ENCODE measurements at places on chromosomes 2 and 18.

GRCh38 chr2:45121236-45121927 lies 112.1 kb upstream of the SIX2 start:
- no peak for DNase-seq

GRCh38 chr18:49247781-49248180 lies 212.7 kb downstream of the DYM start:
- DNase-seq: no peak

- no peak for DNase-seq
Measured at GRCh38 chr2:150705357-150705756, 217.9 kb upstream of the RND3 start.

- no peak for DNase-seq
Measured at GRCh38 chr2:104850361-104851290, 3.3 kb upstream of the POU3F3 start.

DNA sequence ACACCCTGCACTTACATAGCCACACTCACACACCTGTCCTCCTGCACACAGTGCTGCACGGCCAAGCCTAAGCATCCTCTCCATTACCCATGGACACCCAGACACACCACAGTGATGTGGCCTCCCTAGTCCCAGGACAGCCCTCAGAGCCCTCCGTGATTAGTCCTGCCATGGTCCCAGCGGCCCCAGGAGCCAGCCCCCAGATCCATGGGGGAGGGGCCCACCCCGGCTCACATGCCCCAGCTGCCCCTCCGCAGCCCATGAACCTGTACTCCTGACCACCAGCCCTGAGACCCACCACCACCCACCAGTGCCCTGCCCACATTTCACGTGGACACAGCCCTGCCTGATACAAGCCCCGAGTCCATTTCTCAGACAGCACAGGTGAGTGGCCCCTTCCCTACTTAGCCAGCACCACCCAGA lies 8.1 kb upstream of the DUSP2 start:
- no peak for DNase-seq

GRCh38 chr2:31197166-31197565 lies 20.1 kb downstream of the CAPN14 start:
- DNase-seq: no peak

- no peak for DNase-seq
Measured at GRCh38 chr2:65539633-65540032, 107.2 kb upstream of the SPRED2 start.

DNA sequence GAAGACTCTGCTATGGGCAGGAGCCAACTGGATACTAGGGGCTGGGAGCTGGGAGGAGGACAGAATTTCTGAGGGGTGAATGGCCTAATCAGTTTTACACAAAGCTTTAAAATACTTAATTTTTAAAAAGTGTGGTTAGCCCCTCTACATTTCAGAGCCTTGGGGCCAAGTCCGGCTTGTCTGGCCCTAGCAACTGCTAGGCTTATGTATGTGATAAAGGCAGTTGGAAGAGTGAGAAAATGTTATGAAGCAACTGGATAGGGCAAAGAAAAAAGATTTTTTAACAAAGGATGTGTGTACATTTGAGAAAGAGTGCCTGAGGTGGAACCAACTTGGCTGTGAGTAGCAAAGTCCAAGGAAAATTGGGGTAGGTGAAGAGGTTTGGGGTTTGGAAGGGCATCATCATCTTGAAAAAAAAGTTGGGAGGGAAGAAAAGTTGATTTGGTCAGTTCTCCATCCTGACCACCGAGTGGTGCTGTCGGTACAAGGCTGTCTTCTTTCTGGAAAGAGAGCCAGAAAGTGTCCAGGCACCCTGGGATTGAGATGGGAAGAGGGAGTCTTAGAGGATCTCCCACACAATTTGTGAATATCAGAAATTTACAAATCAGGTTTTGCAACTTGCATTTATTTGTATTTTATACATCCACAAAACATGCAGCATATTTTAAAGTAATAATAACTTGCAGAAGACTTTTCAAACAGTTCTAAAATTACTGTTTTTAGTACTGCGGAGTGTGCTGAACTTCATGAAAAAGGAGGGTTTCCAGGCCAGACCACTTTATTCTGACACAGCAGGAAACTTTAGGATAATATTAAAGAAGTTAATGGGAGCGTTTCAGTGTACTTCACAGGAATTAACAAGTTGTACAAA lies 10.5 kb upstream of the CDK15 start:
- DNase-seq: peak; percentile 14

DNA sequence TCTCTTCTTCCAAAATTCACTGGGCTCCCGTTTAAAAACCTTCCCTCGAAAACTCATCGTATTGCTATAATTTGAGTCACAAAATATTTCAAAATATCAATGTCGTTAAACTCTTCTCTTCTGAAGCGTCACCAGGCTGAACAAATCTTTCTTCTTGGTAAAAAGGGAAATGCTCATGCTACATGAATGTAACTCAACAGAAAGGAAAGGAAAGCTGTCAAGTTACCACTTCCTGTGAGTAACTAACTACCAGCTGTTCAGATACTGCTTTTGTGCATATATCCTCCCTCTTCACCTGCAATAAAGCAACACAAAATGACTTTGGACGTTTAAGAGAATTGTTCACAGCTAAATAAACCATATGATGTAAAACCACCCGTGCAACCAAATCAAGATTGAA lies 95.4 kb downstream of the DOCK10 start:
- DNase-seq: no peak

DNA sequence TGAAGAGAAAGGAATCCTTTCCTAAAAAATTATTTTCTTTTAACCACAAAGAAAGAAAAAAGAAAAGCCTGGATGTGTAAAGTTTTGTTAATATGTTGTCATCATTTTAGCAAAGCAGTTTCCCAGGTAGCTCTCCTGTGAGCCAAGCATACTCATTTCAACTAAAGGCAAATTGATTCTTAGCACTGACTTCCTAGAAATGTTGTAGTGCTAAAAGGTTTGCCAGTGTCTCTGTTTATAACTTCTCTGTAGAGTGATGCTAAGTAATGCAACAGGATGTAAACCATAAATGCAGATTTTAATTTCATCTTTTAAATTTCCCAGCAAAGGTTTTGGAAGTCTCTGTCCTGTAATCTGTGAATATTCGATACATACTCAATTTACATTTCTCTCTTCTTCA lies 10.2 kb downstream of the GATA6 start:
- DNase-seq: no peak

GRCh38 chr18:62425465-62426190 lies 97.2 kb upstream of the ZCCHC2 start:
- peak; percentile 90 for DNase-seq

GRCh38 chr18:47756364-47757016 lies 174.0 kb downstream of the SMAD2 start:
- peak; percentile 45 for DNase-seq

DNA sequence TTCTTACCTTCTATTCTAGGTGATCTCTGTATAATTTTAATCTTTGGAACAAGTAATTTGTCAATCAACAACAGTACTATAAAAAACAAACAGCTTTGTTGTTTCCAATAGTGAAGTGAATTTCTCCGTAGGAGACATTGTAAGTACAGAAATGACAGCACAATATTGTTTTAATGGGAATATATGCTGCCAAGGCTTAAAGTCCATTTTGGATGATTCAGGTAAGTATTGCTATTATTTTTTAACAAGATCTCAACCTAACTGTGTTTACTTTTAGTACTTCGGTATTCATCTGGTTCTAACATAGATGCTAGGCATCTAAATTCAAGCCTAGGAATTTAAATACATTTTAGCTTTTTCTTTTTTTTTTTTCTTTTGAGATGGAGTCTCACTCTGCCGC lies 105.8 kb downstream of the MEP1B start:
- DNase-seq: no peak

- no peak for DNase-seq
Measured at GRCh38 chr2:140998017-140998416, 1132.8 kb downstream of the LRP1B start.

DNA sequence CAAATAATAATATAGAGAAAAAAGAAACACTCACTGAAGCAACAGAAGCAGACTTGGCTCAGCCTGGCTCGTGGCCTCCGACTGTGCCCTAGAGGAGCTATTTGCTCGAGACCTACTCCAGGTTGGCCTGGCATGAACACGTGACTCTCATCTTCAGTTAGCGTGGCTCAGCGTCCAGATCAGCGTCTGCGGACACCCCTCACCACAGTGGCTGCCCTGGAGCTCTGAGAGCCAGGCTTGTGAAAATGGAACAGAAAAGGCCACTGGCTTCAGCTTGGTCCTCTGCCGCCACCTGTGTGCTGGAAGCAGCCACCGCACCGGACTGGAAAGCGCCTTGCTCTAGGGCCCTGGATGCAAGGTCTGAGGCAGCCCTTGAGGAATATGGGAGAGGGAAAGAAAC lies 1184.0 kb upstream of the GYPC start:
- peak; percentile 13 for DNase-seq

DNA sequence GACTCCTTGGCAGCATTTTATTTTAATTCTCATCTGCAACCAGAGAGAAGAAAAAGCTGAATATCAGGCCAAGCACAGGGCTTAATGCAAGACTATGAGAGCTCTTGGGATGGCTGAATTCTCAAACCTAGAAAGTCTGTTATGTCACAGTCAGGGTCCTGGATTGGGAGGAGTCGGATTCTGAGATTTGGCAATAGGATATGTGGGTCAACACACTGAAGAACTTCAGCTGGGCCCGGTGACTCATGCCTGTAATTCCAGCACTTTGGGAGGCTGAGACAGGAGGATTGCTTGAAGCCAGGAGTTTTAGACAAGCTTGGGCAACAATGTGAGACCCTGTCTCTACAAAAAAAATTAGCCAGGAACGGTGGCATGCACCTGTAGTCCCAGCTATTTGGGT lies 102.4 kb downstream of the COL3A1 start:
- DNase-seq: no peak

DNA sequence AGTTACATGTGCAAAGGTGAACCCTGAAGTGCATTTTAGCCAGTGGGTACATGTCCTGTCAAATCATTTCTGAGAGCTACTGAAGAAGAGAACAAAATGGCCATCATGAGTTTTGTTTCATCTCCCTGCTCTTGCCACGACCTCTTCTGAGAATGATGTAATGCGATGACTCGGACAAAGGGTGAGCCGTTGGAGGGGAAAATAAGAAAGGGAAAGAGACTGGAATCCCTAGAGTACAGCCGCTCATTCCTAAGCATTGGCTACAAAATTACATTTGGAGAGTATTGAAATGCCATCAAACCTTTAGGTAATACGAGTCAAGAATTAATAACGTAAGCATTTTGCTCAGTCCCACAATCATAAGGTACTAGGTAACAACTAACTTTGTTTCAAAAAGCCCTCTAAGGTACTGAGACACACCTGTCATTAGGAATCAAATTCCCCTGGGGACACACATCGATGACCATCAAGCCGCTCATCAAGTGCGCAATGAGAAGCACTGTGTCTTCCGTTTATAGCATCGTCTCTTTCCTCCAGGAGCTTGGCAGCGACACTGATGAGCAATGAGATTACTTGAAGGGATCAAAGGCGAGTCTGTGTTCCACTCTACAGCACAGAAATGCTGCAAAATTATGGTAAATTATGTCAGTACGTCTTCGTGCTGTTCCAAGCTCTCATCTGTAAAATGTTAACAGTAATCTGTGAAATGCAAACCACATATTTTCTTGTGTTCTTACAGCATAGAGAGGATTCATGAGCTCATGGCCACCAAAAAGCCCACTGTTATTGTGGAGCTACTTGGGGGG lies 97.3 kb upstream of the PIEZO2 start:
- no peak for DNase-seq

DNA sequence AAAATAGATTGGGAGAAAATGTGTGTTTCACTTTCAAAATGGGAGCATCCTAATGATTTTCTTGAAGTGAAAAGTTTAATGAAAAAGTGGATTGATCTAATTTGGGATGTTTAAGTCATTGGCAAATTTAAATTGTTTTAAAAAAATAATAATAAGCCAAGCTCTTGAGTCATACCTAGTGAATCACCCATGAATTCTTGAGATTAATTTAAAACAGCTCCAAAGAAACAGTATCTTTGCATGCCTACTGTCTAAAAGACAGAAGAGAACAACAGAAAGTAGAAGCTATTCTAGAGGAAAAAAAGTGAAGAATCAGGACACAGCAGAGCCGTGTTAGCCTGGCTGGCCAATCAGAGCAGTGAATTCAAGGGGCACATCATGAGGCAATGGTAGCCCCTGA lies 7.7 kb downstream of the ACVR1C start:
- no peak for DNase-seq

- DNase-seq: no peak
Measured at GRCh38 chr2:19051203-19051831, 307.1 kb downstream of the OSR1 start.

DNA sequence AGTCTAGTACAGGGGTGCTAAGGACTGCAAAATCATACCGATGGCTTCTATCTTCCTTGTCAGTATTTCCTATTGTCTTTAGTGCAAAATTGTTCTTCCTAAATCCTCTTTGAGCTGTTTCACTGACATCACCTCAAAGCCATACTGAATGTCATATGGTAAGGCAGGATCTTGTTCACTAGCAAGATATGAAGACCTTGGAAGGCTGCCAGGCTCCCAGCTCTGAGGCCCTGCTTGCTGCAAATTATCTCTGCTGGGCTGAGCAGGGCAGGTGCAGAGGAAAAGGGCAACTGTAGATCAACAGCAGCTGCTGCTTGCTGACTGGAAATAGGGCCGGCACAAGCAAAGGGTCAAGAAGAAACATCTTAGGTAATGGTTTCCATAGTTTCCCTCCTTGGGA lies 58.2 kb downstream of the PMAIP1 start:
- no peak for DNase-seq

- no peak for DNase-seq
Measured at GRCh38 chr2:123816203-123816602, 208.9 kb upstream of the CNTNAP5 start.

- no peak for DNase-seq
Measured at GRCh38 chr2:122478771-122479170, 723.3 kb downstream of the TSN start.

- DNase-seq: no peak
Measured at GRCh38 chr18:31050635-31051034, 8.1 kb upstream of the DSC3 start.

DNA sequence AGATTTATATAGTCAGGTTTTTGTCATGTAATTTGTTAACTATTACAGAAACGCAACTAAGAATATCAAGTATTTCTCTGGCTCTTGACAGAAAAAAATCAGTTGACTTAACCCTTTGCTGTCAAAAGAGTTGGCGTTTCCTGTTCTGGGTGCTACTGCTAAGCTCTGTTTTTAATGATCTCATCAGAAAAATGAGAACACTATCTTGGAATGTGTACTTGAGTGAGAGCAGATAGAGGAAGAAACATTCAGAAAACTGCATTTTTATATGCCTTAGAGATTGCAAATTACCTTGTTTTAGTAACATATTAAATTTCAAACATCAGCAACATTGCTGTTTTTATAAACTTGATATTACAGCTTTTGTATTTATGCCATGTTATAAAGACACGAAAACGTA lies 297.9 kb downstream of the RDH14 start:
- DNase-seq: no peak

DNA sequence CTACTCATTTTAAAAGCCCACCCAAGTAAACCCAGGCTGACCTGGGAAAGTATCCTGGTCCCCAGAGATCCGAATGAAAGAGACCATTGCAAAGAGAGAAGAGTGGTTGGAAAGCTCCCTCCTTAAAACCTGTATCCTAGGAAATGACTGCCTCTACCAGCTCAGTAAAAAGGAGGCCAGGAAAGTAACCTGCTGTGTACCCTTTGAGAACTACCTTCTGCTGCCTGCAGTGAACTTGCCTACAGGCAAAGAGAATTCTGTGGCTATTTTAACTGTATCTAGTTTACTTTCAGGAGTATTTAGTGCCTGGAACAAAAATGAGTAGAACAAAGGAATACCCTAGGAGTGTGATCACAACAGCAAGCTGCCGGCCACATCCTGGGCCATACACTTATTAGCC lies 641.7 kb upstream of the NRXN1 start:
- no peak for DNase-seq

- no peak for DNase-seq
Measured at GRCh38 chr2:10790228-10790973, 22.2 kb downstream of the PDIA6 start.

Measured in globus pallidus (tissue), 1 donor.